Neural crest cell (in vitro differentiated cells): ENCODE measurements at places on chromosomes 12 and 14. TPM values are rescaled to one million over a fixed set of nuclear protein-coding genes. Genes with fewer than 3 reads are reported as not detected.

GRCh38 chr12:53071591-53072551, 7.3 kb downstream of the SPRYD3 start:
- peaks cover 15% of the 10 kb centered on the region for H3K36me3 ChIP-seq
- peak overlapping the region; percentile 69 for H3K4me3 ChIP-seq
- H3K27me3 ChIP-seq = no peaks in the 10 kb centered on the region
- DNase-seq = no peak

DNA sequence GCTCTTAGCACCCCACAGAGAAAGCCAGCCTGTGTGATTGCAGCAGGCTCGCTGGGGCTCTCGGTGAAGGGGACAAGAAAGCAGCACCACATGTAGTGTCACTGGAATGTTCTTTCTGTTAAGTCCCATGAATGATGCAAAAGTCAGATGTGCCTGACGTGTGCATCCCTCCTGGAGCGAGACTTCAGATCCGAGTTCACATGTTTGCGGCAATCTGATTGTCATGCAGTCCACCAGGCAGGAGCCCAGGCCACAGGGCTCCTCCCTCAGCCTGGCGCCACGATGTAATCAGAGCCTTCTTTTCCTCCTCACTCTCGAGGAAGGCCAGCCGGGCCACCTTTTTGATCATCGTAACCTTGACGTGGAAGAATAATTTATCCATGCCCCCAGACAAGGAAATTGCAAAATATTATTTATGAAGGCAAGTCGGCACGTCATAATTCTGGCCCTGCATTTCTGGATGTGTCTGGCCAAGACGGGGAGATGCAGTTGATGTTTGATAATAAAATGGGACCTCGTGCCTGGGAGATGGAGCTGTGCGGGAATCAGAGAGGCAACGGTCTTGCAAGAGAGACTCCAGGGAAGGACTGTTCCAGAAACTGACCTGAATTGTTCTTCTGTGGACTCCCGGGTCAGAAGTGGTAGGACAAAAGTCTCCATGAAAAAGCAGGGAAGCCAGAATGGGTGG, 214.6 kb downstream of the PHETA1 start:
- H3K27me3 ChIP-seq = peaks cover 5% of the 10 kb centered on the region
- H3K4me3 ChIP-seq = no peak overlapping the region
- H3K36me3 ChIP-seq = no peaks in the 10 kb centered on the region
- H3K27ac ChIP-seq = no peak overlapping the region
- no peak for DNase-seq

The TAS2R31 gene
- 2.1 and 2.5 TPM in 2 replicates for total RNA-seq

The ZC2HC1C gene
- 1.3 and 1.9 TPM in 2 replicates for total RNA-seq

The RGS6 gene
- total RNA-seq = 2.8 TPM in 2 replicates

DNA sequence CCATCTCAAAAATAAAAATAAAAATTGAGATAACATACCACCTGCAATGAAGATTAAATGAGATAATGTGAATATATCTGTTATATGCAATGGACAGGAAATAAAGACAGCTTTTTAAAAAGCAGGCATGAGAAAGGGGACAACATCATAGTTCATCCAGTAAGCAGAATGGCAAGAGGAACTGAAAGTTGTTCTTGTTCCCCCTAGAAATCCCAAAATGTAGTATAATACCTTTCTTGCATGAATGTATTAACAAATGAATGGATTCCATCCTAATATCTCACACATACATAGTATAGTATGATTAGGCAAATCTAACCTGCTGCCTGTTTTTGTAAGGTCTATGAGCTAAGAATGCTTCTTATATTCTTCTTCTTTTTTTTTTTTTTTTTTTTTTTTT, 31.4 kb downstream of the FGD6 start:
- H3K27me3 ChIP-seq = no peaks in the 10 kb centered on the region
- peaks cover 8% of the 10 kb centered on the region for H3K4me1 ChIP-seq
- peaks cover 4% of the 10 kb centered on the region for H3K36me3 ChIP-seq
- DNase-seq = no peak
- no peak overlapping the region for H3K27ac ChIP-seq

DNA sequence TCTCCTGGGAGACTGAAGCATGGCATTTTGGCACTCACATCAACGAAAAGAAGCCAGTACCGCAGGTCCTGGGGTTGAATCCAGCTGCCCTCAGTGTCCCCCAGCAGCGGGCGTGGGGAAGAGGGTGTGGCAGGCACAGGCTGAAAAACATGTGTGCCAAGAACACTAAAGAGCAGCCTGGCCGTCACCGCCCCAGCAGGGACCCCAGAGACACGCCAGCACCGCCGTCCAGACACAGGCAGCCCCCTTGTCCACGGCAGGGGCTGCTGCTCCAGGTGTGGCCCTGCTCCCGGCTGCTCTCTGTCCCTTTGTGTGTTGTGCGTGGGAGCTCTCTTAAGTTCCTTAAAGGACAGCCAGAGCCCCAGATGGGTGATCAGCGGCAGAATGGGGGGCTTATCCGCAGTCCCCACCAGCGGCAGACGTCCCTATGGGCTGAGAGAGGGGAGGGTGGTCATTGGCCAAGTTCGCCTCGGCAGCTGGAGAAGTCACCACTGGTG, 556 bp downstream of the PHETA1 start:
- H3K4me1 ChIP-seq = peaks cover 20% of the 10 kb centered on the region
- peak; percentile 14 for DNase-seq
- peak overlapping the region; percentile 91 for H3K4me3 ChIP-seq
- peaks cover 8% of the 10 kb centered on the region for H3K36me3 ChIP-seq

DNA sequence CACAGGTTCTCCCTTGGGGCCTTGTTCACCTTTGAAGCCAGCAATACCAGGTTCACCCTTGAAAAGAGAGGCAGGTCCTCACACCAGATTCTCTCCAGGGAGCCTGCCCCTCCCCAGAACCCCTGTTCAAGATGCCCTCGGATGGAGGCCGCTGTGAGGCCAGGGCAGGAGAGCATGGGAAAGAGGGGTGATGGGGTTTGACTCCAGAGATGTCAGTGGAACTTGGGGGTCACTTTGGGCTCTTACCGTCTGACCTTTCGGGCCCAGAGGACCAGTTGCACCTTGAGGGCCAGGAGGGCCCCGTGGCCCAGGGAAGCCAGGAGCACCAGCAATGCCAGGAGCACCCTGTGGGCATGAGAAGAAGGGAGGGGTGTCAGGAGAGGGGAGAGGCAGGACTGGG, 17.4 kb downstream of the COL2A1 start:
- peaks cover 34% of the 10 kb centered on the region for H3K4me1 ChIP-seq
- no peak overlapping the region for H3K27ac ChIP-seq
- H3K4me3 ChIP-seq = no peak overlapping the region
- DNase-seq = no peak
- H3K36me3 ChIP-seq = peaks cover 19% of the 10 kb centered on the region
- H3K27me3 ChIP-seq = no peaks in the 10 kb centered on the region

- H3K4me3 ChIP-seq = no peak overlapping the region
- DNase-seq = no peak
- H3K4me1 ChIP-seq = peaks cover 8% of the 10 kb centered on the region
- no peaks in the 10 kb centered on the region for H3K27me3 ChIP-seq
- no peak overlapping the region for H3K27ac ChIP-seq
Observed at GRCh38 chr12:23349564-23349963, 599.9 kb downstream of the SOX5 start.

DNA sequence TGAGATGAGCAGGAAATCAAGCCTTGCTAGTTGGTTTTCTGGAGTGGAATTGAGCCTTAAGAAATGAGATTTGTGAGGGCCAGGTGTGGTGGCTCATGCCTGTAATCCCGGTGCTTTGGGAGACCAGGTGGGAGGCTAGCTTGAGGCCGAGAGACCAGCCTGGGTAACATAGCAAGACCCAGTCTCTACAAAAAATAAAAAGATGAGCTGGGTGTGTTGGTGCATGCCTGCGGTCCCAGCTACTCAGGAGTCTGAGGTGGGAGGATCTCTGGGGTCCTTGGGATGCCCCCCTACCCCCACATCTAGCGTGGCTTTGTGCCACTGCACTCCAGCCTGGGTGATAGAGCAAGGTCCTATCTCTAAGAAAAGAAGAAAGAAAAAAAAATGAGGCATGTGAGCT, 104.2 kb upstream of the RTL1 start:
- H3K27me3 ChIP-seq = no peaks in the 10 kb centered on the region
- H3K4me3 ChIP-seq = no peak overlapping the region
- peak overlapping the region; percentile 78 for H3K27ac ChIP-seq
- no peaks in the 10 kb centered on the region for H3K36me3 ChIP-seq
- no peaks in the 10 kb centered on the region for H3K4me1 ChIP-seq
- no peak for DNase-seq

- no peaks in the 10 kb centered on the region for H3K27me3 ChIP-seq
- H3K36me3 ChIP-seq = peaks cover 3% of the 10 kb centered on the region
- no peak for DNase-seq
- H3K4me3 ChIP-seq = no peak overlapping the region
Observed at GRCh38 chr14:68571114-68571591, 221.7 kb downstream of the ZFP36L1 start.

DNA sequence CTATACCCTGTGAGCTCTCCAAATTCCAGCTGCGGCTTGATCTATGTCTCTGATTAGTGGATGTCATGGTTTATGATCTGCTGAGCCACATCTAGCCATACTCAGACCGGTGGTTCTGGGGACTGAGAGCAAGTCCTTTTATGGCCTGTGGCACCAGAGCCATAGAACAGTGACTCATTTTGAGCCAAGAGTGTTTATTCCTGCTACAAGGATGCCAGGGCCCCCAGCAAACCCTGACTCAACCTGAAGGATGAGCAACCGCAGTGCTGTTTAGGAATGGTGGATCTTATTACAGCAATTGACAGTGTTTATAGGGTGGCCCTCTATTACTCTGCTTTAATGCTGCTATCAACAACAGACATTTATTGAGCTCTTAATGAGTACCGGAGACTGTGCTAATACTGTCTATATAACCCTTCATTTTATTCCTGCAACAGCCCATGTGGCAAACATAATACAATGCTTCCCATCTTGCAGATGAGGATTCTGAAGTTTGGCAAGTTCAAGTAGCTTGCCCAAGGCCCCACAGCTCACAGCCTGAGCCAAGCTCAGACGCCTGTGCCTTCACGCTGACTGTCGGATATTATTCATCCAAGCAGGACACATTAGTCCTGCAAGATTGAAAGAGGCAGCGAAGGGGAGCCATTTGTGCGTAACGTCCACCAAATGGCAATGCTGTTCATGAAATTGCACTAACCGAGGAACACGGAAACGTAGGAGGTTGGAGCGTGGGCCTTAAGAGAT, 273.6 kb upstream of the PWP1 start:
- no peaks in the 10 kb centered on the region for H3K4me1 ChIP-seq
- H3K36me3 ChIP-seq = no peaks in the 10 kb centered on the region
- peaks cover 7% of the 10 kb centered on the region for H3K27me3 ChIP-seq
- DNase-seq = no peak

DNA sequence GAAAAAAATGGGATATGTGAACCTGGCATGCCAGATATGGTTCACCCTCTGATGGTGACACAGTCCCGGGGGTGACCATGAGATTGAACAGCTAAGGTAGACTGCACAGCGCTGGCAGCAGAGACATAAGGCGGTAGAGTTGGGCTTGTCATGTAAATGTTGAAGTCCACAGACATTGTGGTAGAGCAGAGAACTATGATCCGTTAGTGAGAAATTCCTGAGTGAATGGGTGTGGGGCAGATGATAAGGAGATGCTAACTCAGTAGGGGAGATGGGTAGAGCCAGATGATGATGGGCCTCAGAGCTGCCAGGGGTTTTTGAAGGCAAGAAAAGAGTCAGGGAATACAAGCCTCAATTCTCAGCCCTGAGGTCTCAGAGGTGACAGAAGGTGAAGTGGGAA, 51.1 kb upstream of the DNM1L start:
- no peaks in the 10 kb centered on the region for H3K27me3 ChIP-seq
- H3K4me3 ChIP-seq = no peak overlapping the region
- no peak overlapping the region for H3K27ac ChIP-seq
- no peaks in the 10 kb centered on the region for H3K4me1 ChIP-seq
- DNase-seq = no peak
- peaks cover 16% of the 10 kb centered on the region for H3K36me3 ChIP-seq

GRCh38 chr12:76029982-76030340, 1.6 kb downstream of the PHLDA1 start:
- H3K27me3 ChIP-seq = peaks cover 8% of the 10 kb centered on the region
- H3K36me3 ChIP-seq = peaks cover 7% of the 10 kb centered on the region
- no peak for DNase-seq
- H3K27ac ChIP-seq = peak overlapping the region; percentile 94
- H3K4me3 ChIP-seq = peak overlapping the region; percentile 96
- peaks cover 59% of the 10 kb centered on the region for H3K4me1 ChIP-seq
